Fibroblast of villous mesenchyme (primary cell): ENCODE measurements at places on chromosomes 12 and 14.

- no peak for DNase-seq
These were observed 86.5 kb upstream of the CDKN3 start for GRCh38 chr14:54310151-54310850.

DNA sequence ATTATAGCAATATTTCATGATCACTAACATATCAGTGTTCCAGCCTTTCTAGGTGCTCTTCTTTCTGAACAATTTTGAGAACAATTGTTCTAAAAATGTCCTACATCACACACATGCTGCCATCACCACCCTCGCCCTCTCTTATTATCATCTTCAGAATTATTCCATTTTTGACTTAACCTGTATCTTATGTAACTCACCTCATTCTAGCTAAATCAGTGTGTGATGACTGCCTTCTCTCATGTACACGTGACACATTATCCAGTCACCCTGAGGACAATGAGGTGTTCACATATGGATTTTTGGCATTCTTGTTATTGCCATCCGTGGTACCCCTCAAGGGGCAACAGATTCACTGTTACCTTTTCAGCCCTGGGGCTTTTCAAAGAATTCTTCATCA, 87.3 kb downstream of the RFX4 start:
- DNase-seq: no peak

- no peak for DNase-seq
These were observed 101.9 kb upstream of the BMP4 start for GRCh38 chr14:54058505-54058904.

- DNase-seq: peak; percentile 18
These were observed 616.6 kb downstream of the KCNH5 start for GRCh38 chr14:62428429-62429203.

GRCh38 chr14:91187271-91187670, 57.2 kb downstream of the GPR68 start:
- DNase-seq: no peak
